Left cardiac atrium (tissue), 4 donors: ENCODE measurements at places on chromosomes 2 and 18. TPM values are rescaled to one million over a fixed set of nuclear protein-coding genes. Genes with fewer than 3 reads are reported as not detected.
A peak's percentile ranks its signal among the peaks of the same experiment; 100 is the strongest.

Gene HRH4
- not detected for total RNA-seq

DNA sequence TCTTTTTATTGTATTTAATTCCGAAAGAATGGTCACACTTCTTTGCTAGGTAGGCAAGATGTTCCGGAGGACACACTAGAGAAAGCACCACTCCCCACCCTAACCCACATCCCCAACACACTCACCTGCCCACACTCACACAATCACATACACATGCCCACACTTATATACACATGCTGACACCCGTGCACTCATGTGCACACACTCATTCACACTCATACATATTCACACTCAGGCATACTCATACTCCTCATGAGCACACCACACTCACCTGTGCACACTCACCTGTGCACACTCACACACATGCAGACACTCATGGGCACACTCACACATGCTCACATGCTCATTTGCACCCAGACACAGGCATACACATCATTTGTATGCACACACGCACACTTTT lies 21.4 kb downstream of the DIPK1C start:
- no peak for DNase-seq

GRCh38 chr2:97718942-97719341 lies 5.6 kb downstream of the ZAP70 start:
- peak; percentile 0 for DNase-seq

- DNase-seq, result no peak
These were observed 51.0 kb downstream of the KCNG3 start for GRCh38 chr2:42442774-42443173.

DNA sequence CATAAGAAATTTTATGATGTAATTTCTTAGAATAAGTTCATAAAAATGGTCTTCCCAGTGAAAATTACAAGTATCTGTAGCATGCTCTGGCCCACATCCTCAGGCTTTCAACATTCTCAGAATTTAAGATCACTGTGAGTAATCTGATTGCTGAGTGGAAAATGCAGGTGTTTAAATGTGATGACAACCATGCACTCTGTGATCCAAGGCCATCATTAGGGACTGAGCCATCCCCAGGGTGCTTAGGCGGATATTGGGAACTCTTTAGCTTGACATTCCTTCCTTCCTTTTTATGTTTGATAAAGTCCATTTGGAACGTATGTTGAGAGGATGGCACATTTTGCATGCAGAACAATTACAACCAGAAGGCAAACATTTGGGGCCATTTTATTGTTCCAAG lies 95.5 kb downstream of the ARL4C start:
- no peak for DNase-seq

DNA sequence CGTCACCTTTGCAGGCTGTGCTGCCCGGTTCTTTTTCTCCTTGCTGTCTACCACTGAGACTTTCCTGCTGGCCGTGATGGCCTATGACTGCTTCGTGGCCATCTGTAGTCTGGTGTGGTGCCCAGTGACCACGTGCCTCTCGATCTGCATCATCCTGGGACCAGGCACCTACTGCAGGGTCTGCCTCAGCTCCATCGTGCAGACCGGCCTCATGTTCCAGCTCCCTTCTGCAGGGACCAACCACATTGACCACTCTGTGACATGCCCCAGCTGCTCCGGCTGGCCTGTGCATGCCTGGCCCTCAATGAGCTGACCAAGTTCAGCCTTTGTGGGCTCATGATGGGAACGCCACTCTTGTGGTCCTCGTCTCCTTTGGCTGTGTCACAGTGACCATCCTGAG lies 26.7 kb downstream of the COPS9 start:
- DNase-seq, result no peak

- DNase-seq, result no peak
These were observed 36.0 kb downstream of the RMC1 start for GRCh38 chr18:23539296-23539695.
